Upper lobe of left lung (tissue), 6 donors: ENCODE measurements at places on chromosomes 4 and X. TPM values are rescaled to one million over a fixed set of nuclear protein-coding genes. Genes with fewer than 3 reads are reported as not detected.

- H3K27me3 ChIP-seq, result no peaks in the 10 kb centered on the region
- no peaks in the 10 kb centered on the region for H3K36me3 ChIP-seq
- no peaks in the 10 kb centered on the region for H3K4me1 ChIP-seq
Observed at GRCh38 chrX:155333544-155334100, 792 bp downstream of the CLIC2 start.

DNA sequence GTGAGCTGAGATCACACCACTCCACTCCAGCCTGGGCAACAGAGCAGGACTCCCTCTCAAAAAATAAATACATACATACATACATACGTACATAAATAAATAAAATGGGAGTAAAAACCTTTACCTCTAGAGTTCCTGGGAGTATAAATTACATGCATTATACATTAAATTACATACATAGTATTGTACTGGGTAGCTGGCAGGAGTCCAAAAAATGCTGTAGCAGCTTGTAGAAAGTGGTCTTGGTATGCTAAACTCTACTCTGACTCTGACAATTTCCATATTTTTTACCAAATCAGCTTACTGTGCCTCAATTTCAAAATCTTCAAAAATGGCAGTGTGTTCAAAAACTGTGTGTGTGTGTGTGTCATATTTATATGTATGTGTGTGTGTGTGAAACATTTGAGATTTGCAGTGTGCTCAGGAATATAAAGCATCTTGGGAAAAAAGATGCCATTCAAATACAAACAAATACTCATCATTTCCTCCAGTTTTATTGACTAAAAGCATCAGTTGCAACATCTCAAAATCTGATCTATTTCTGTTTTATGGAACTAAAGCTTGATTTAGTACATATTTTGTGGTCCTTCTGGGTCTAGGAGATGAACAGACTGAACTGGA is 171.7 kb downstream of the SHROOM3 start:
- DNase-seq, result no peak
- no peak overlapping the region for H3K4me3 ChIP-seq
- no peaks in the 10 kb centered on the region for H3K36me3 ChIP-seq
- H3K27me3 ChIP-seq, result no peaks in the 10 kb centered on the region
- H3K27ac ChIP-seq, result no peak overlapping the region

- H3K36me3 ChIP-seq, result no peaks in the 10 kb centered on the region
- no peak overlapping the region for H3K4me3 ChIP-seq
- peaks cover 12% of the 10 kb centered on the region for H3K4me1 ChIP-seq
- H3K27me3 ChIP-seq, result no peaks in the 10 kb centered on the region
- no peak for DNase-seq
Observed at GRCh38 chr4:26081795-26082498, 167.9 kb downstream of the SMIM20 start.

DNA sequence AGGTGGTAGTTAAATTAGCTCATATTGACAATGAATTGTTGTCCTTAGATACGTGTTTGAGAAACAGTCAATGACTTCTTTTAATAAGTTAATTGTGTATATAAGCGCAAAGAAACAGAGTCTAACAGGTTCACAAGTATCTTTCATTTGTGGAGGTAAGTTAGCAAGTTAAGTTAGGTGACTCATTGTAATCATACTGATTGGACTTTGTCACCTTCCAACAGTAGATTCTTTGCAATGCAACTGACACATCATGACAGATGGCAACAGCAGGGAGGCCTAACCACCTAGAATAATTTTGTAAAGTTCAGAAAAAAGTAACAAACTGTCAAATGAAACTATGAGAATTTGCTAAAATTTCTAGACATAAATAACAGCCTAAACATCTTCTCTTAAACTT is 207.6 kb upstream of the PITX2 start:
- H3K36me3 ChIP-seq, result no peaks in the 10 kb centered on the region
- no peak overlapping the region for H3K27ac ChIP-seq
- no peak for DNase-seq
- H3K27me3 ChIP-seq, result no peaks in the 10 kb centered on the region

DNA sequence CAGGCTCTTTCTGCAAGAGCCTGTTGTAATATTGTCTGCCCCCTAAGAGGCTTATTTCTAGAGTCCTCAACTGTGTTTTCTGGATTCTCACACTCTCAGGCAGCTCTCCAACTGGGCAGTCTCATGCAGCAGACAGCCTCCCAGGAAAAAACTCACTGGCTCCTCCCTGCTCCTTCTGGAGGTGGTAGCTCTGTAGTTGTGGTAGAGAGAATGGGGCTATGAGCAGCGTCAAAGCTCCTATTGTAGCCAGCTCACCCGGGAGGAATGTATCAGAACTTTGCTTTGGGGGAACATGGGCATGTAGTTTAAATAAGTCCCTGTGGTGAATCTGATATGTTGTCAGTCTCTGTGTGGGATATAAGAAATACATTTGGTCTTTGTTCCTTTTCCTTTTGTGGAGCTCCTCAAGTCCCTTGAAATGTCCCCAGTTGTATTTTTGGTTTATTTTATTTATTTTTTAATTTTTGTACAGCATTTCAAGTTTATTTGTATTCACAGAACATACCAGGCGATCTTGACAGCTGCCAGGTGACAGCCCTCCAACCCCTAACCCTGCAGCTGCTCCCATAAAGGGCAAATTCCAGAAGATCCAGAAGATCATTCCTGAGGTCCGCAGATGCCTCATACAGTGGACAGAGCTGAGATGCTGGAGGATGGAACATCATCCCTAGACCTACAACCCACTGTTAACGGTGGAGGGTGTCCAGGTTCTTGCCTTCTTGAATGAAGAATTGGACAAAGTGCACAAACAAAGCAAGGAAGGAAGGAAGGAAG is 45.7 kb downstream of the TRIM61 start:
- DNase-seq, result no peak
- no peaks in the 10 kb centered on the region for H3K36me3 ChIP-seq
- H3K27me3 ChIP-seq, result no peaks in the 10 kb centered on the region
- H3K4me1 ChIP-seq, result no peaks in the 10 kb centered on the region

The CLIC2 gene
- 16.8 TPM for total RNA-seq
